SW 1271 (cell line): ENCODE measurements at places on chromosomes 4 and X.

GRCh38 chr4:4673070-4673469 is 131.2 kb upstream of the STX18 start:
- DNase-seq: peak; percentile 23

- no peak for DNase-seq
These were observed 178.9 kb downstream of the RAPGEF2 start for GRCh38 chr4:159281771-159282170.

DNA sequence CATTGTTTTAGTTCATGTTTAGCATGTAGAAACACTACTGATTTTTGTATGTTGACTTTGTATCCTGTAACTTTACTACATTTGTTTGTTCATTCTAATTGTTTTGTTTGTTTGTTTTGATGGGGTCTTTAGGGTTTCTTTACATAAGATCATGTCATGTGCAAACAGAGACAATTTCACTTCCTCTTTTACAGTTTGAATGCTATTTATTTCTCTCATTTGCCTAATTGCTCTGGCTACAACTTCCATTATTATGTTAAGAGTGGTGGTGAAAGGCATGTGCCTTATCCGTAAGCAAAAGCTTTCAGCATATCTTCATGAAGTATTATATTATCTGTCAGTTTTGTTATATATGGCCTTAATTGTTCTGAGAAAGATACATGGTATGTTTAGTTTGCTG is 571.1 kb downstream of the PCDH7 start:
- DNase-seq: no peak

- no peak for DNase-seq
These were observed 81.7 kb downstream of the SLC10A7 start for GRCh38 chr4:146439999-146440398.

DNA sequence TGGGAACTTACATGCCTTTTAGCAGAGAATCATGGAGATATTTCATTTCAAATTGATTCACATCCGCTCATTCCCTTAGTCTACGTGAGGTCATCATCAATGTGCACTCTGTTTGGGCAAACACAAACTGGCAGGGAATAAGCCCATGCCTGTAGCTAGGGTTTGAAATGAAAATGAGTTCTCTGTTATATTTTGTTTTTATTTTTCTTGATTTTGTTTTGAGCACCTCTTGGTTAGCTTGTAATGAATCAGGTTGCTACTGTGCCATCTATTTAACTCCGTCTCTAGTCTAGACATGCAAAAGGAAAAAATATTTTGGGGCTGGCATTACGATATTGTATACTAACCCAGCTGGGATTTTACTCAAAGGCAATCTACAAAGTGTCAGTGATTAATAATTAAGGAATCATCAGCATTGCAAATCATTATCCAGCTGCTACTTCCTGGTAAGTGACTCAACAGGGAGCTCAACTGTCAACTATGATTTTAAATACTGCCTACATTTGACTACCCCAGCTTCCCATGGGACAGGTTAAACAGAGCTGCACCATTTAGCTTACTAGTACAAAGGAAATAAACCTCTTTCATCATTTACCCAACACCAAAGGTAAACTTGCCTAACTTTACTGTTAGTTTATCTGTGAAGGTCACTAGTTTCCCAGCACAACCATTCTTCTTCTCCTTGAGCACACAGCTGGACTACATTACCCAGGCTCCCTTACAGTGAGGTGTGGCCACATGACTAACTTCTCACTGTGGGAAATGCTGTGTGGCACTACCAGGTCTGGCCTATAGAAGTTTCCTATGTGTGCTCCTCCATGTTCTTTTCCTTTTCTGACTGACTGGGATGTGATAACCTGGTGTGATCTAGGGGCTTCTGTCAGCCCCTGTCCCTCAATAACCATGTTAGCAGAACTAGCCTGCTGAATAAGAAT is 21.2 kb upstream of the TRPC5OS start:
- no peak for DNase-seq

- DNase-seq: no peak
These were observed 2.8 kb downstream of the TIGD2 start for GRCh38 chr4:89114100-89114499.

DNA sequence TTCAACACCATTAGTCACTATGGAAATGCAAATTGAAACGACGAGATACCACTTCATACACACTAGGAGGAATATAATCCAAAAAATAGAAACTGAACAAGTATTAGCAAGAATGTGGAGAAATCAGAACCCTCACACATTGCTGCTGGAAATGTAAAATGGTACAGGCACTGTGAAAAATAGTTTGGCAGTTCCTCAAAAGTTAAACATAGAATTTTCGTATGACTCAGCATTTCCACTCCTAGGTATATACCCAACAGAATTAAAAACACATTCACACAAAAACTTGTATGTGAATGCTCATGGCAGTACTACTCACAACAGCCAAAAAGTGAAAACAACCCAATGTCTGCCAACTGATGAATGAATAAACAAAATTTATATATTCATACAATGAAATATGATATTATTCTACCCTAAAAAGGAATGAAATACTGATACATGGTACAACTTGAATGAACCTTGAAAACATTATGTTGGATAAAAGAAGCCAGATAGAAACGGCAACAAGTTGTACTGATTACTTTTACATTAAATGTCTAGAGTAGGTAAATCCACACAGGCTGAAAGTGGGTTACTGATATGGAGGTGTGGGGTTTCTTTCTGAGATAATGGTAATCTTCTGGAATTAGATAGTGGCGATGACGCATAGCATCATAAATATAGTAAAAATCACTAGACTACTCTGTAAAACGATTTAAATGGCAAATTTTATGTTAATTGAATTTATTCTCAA is 22.3 kb downstream of the TEC start:
- no peak for DNase-seq

DNA sequence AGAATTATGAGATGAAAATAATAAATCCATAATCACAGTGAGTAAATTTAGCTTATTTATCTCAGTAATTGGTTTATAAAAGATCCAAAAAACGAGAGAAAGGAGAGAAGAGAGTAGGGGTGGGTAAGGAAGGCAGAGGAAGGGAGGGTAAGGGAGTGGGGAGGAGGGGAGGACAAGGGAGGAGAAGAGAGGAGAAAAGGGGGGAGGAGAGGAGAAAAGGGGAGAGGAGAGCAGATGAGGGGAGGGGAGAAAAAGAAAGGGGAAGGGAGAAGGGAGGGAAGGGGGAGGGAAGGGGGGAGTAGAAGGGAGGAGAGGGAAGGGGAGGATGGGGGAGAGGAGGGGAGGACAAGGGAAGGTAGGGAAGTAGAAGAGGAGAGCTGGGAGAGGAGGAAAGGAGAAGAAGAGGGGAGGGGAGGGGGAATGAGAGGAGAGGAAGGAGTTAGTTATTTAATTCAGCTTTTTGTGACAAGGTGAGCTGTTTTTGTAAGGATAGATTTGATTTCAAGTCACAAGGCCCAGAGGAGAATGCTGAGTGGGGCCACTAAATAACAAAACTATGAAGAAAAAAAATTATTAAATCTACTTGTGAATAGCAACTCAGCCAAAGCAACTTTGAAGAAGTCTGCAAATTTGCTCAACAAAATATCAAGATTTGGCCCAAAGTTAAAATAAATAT is 454.3 kb downstream of the ARAP2 start:
- no peak for DNase-seq

- no peak for DNase-seq
These were observed 57.4 kb downstream of the FAT1 start for GRCh38 chr4:186666252-186666651.

GRCh38 chrX:20144491-20144890 is 2.9 kb upstream of the EIF1AX start:
- DNase-seq: peak; percentile 36

DNA sequence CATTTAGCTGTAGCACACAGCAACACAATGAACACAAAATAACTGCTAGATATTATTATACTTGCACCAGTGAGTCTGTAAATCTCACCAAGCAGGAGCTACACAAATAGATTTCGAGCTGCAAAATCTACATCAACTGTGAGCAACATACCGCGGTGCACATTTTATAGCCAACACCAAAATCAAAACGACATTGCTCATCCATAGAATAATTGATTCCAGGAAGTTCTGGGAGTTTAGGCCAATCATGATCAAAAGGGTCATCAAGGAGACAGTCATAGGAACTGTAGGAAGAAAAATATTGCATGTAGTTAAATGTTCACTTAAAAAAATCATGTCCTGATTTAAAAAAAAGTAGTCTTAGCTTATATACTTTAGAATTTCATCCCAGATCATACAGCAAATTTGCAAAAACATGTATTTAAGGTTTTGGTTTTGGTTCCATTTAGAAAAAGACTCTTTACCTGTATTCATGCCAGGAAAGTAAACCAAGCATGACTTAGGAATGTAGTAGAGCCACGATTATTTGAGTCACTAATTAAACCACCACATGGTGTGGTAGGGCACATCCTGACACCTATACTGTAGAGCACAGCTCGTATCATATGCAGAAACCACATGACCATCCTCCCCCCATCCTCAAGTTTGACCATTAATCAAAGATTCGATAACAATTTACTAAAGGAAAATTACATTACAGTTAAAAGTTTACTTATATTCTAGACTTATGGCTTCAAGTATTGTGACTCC is 250.4 kb downstream of the ADAMTS3 start:
- no peak for DNase-seq
